ENCODE measurements at places on chromosomes 4 and X. TPM values are rescaled to one million over a fixed set of nuclear protein-coding genes. Genes with fewer than 3 reads are reported as not detected.

The CAPN6 gene
- not detected for total RNA-seq

- DNase-seq: no peak
These were observed 74.6 kb upstream of the MID1IP1 start for GRCh38 chrX:38726612-38727011.

The ADGRG4 gene
- total RNA-seq: not detected

The FRG2 gene
- total RNA-seq: not detected

- DNase-seq: no peak
These were observed 24.0 kb upstream of the SGMS2 start for GRCh38 chr4:107800706-107801105.

GRCh38 chrX:30364229-30364628 is 55.0 kb upstream of the NR0B1 start:
- DNase-seq: no peak

GRCh38 chr4:145957302-145957701 is 18.7 kb upstream of the ZNF827 start:
- DNase-seq: no peak

- DNase-seq: no peak
These were observed 326.3 kb upstream of the ZCCHC13 start for GRCh38 chrX:73977542-73978169.

GRCh38 chr4:1347410-1347864 is 429 bp downstream of the UVSSA start:
- peak; percentile 50 for DNase-seq

The SPRY1 gene
- total RNA-seq: 22.5 TPM

DNA sequence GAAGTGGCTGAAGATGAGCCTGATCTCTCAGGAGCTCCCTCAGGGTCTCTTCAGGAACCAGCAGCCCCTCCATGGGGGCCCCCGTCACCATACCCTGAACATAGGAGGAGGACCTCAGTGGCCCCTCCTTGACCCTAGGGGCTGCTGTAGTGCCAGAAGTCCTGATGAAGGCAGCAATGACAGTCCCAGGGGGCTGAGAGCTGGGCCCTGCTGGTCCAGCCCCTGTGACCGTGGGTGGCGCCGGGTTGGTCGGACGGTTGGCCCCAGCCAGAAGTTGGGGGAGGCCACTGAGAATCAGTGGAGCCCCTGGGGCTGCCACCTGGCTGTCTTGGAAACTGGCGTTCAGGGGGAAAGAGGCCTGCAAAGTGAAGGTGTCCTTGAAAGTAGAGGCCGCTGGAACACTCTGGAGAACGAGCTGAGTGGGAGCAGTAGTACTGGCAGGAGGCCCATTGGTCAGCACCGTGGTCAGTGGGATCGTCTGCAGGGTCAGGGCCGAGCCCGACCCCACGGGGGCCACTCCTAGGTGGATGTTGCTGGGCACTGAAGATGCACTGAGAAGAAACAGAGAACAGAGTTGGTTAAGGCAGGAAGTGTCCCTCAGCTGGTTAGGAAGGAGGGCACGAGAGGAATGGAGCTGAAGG is 43.2 kb downstream of the ELF4 start:
- no peak for DNase-seq
